ENCODE measurements at places on chromosomes 7 and 10. TPM values are rescaled to one million over a fixed set of nuclear protein-coding genes. Genes with fewer than 3 reads are reported as not detected.

SPDYE2 gene
- 0.58 TPM for total RNA-seq

- no peaks in the 10 kb centered on the region for H3K4me1 ChIP-seq
- H3K36me3 ChIP-seq = no peaks in the 10 kb centered on the region
- H3K27ac ChIP-seq = no peak overlapping the region
Observed at GRCh38 chr7:116447966-116448839, 51.3 kb upstream of the CAV2 start.

GRCh38 chr10:80497187-80498077 is 40.3 kb upstream of the SH2D4B start:
- no peak overlapping the region for H3K4me3 ChIP-seq
- H3K27me3 ChIP-seq = no peaks in the 10 kb centered on the region
- peak overlapping the region; percentile 70 for H3K27ac ChIP-seq
- H3K36me3 ChIP-seq = peaks cover 30% of the 10 kb centered on the region
- no peak for DNase-seq

SAP25 gene
- 107 TPM for total RNA-seq

GRCh38 chr7:130793855-130794618 is 60.0 kb upstream of the KLF14 start:
- no peaks in the 10 kb centered on the region for H3K36me3 ChIP-seq
- no peak overlapping the region for H3K27ac ChIP-seq
- no peaks in the 10 kb centered on the region for H3K4me1 ChIP-seq
- DNase-seq = no peak
- no peak overlapping the region for H3K4me3 ChIP-seq

- peaks cover 6% of the 10 kb centered on the region for H3K4me1 ChIP-seq
- DNase-seq = no peak
- no peak overlapping the region for H3K27ac ChIP-seq
Observed at GRCh38 chr7:139861803-139862202, 32.7 kb downstream of the TBXAS1 start.

DNA sequence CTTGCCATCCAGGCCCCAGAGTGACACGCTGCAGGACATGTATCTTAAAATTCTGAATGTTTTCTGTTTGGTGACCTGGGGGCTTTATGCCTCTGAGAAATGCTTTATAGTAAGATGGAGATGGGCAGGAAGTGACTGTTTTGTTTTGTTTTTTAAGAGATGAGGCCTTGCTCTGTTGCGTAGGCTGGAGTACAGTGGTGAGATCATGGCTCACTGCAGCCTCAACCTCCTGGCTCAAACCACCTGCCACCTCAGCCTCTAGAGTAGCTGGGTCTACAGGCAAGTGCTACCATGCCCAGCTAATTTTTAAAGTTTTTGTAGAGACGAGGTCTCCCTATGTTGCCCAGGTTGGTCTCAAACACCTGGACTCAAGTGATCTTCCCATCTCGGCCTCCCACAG is 20.6 kb downstream of the ZNF777 start:
- H3K36me3 ChIP-seq = peaks cover 32% of the 10 kb centered on the region
- H3K4me1 ChIP-seq = peaks cover 4% of the 10 kb centered on the region
- no peaks in the 10 kb centered on the region for H3K27me3 ChIP-seq
- peak overlapping the region; percentile 16 for H3K27ac ChIP-seq
- no peak overlapping the region for H3K4me3 ChIP-seq

DNA sequence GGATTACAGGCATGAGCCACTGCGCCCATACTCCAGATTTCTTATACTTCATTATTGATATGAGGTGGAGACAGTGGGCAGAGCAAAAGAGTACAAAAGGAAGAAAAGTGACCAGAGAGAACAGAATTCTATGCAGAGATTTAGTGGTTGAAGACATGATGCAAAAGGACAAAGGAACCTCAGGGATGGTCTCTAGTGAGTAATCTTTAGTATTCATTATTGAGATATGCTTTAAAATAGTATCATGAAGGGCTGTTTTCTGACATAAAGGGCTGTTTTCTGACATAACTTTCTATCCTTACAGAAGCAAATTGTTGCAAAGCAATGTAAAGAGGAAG is 81.2 kb upstream of the OIT3 start:
- H3K27ac ChIP-seq = no peak overlapping the region
- no peaks in the 10 kb centered on the region for H3K4me1 ChIP-seq
- no peak for DNase-seq
- H3K27me3 ChIP-seq = no peaks in the 10 kb centered on the region
- no peaks in the 10 kb centered on the region for H3K36me3 ChIP-seq

SLC39A12 gene
- total RNA-seq = not detected

SAMD9 gene
- 28.2 TPM for total RNA-seq

GRCh38 chr10:17836942-17837341 is 27.8 kb downstream of the MRC1 start:
- H3K27me3 ChIP-seq = peaks cover 3% of the 10 kb centered on the region
- H3K27ac ChIP-seq = no peak overlapping the region
- DNase-seq = no peak
- no peaks in the 10 kb centered on the region for H3K36me3 ChIP-seq
- no peaks in the 10 kb centered on the region for H3K4me1 ChIP-seq

GRCh38 chr10:36608251-36608650 is 517.1 kb upstream of the ANKRD30A start:
- no peaks in the 10 kb centered on the region for H3K36me3 ChIP-seq
- no peak overlapping the region for H3K27ac ChIP-seq
- H3K27me3 ChIP-seq = no peaks in the 10 kb centered on the region
- H3K4me3 ChIP-seq = no peak overlapping the region

NUPR2 gene
- not detected for total RNA-seq

DNA sequence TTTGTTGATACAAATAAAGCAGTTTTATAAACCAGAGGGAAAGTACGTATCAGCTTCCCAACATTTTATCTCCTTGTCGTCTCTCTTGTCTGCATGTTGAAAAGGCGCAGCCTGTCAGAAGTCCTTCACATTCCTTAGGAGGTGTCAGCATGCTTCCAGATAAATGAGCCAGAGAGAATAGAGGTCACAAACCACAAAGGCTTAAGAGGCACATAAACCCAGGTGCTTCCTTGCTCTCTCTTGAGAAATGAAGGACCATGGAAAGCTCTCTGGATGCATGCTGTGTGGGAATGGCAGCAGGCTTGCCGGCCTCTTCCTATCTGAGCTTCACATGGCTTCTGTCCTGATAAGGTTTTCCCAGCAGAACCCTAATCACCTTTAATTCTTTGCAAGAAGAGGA is 448.5 kb downstream of the XPNPEP1 start:
- no peaks in the 10 kb centered on the region for H3K4me1 ChIP-seq
- H3K4me3 ChIP-seq = no peak overlapping the region
- H3K36me3 ChIP-seq = no peaks in the 10 kb centered on the region
- no peak overlapping the region for H3K27ac ChIP-seq
- H3K27me3 ChIP-seq = no peaks in the 10 kb centered on the region

NKX1-2 gene
- total RNA-seq = 0.12 TPM

GRCh38 chr10:103696411-103697145 is 158.8 kb downstream of the SH3PXD2A start:
- H3K27ac ChIP-seq = no peak overlapping the region
- peaks cover 12% of the 10 kb centered on the region for H3K27me3 ChIP-seq
- peaks cover 43% of the 10 kb centered on the region for H3K4me1 ChIP-seq
- DNase-seq = peak; percentile 23
- H3K36me3 ChIP-seq = no peaks in the 10 kb centered on the region

- no peak for DNase-seq
- no peak overlapping the region for H3K27ac ChIP-seq
- no peaks in the 10 kb centered on the region for H3K27me3 ChIP-seq
- H3K4me3 ChIP-seq = no peak overlapping the region
- H3K36me3 ChIP-seq = no peaks in the 10 kb centered on the region
Observed at GRCh38 chr7:121069346-121070100, 81.0 kb downstream of the CPED1 start.

HMX3 gene
- total RNA-seq = 0.33 TPM

ZNF467 gene
- total RNA-seq = 4.5 TPM

DNA sequence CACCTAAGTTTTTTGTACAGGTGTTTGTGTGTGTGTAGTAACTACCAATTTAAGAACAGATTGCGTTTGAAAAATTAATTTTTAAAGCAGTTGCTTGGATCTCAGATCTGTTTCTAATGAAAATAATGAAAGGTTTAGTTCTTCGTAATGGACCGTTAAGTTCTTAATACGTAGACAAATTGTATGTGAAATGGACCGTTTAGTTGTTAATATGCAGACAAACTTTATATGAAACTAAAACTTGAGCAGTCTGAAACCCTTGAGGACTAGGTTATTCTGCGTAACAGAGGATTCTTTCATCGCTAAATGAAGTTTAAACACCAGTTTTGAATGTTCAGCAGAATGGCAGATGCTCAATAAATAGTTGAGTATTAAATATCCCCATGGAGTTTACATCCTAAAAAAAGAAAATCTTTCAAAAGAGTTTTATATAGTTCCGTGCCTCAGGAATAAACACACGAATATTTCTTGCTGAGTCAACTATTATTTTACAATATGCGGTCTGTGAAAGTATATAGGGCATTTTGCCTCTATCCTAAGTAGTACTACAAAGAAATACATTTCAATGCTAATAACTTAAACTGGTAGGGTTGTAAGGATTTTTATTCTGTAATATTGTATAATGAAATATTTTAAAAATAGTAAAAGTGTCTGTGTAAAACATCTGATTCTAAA is 1.2 kb downstream of the DBF4 start:
- no peaks in the 10 kb centered on the region for H3K27me3 ChIP-seq
- peak overlapping the region; percentile 97 for H3K4me3 ChIP-seq
- DNase-seq = no peak
- peaks cover 21% of the 10 kb centered on the region for H3K4me1 ChIP-seq

DNA sequence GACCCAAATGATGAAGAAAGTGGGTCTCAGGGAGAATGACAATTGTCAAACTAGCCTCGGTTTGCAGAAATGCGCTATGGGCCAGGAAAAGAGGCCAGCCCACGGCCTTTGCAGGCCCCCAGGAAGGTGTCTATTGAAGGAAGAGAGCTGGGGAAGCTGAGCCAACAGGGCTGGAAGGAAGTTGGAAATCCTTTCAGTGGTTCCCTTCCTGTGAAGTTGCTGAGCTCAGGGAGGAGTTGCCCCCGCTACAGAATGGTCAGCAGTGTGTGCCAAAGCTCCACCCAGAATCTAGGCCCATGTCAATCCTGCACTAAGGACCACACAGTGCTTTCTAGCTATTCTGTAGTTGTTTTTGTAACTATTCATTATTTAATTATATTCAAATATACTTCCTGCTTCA is 91.6 kb upstream of the ANLN start:
- no peak for DNase-seq
- H3K27ac ChIP-seq = no peak overlapping the region
- no peak overlapping the region for H3K4me3 ChIP-seq
- no peaks in the 10 kb centered on the region for H3K27me3 ChIP-seq

NUDT5 gene
- total RNA-seq = 32.1 TPM

GRCh38 chr7:152392254-152392653 is 43.5 kb downstream of the KMT2C start:
- H3K36me3 ChIP-seq = no peaks in the 10 kb centered on the region
- no peak overlapping the region for H3K27ac ChIP-seq
- DNase-seq = no peak
- peaks cover 10% of the 10 kb centered on the region for H3K4me1 ChIP-seq

TAS2R41 gene
- 2.5 TPM for total RNA-seq

SPDYE2B gene
- not detected for total RNA-seq

- H3K27me3 ChIP-seq = no peaks in the 10 kb centered on the region
- no peaks in the 10 kb centered on the region for H3K36me3 ChIP-seq
- H3K4me1 ChIP-seq = no peaks in the 10 kb centered on the region
- no peak overlapping the region for H3K27ac ChIP-seq
Observed at GRCh38 chr7:4154882-4155535, 527.1 kb upstream of the FOXK1 start.

NT5C2 gene
- 63.5 TPM for total RNA-seq

DNA sequence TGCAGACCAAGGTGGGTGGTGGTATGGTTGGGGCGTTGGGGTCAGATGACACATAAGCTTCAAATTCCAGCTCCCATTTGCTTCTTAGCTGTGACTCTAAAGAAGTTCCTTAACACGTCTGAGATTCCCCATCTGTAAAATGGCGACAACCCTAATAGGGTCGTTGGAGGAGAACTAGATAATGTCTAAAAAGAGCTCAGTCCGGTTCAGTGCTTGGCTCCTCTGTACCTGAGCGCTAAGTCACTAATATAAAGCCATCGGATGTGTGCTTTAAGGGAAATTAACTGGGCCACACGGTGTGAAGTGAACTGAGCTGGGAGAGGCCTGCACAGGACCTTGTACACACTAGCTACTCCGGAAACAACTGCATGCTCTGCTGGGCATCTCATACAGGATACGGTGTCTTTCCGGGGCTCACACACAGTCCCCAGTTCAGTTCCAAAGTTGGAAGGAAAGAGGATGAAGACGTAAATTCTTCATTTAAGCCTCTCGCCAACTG is 476 bp upstream of the ZFYVE27 start:
- H3K27me3 ChIP-seq = no peaks in the 10 kb centered on the region
- H3K36me3 ChIP-seq = peaks cover 13% of the 10 kb centered on the region
- H3K4me3 ChIP-seq = peak overlapping the region; percentile 96
- no peak for DNase-seq
- H3K4me1 ChIP-seq = peaks cover 32% of the 10 kb centered on the region

GRCh38 chr10:73815719-73816030 is 4.3 kb upstream of the NDST2 start:
- no peak overlapping the region for H3K4me3 ChIP-seq
- H3K27me3 ChIP-seq = no peaks in the 10 kb centered on the region
- H3K27ac ChIP-seq = no peak overlapping the region
- no peak for DNase-seq

ZNF777 gene
- total RNA-seq = 19.8 TPM

- no peak within 1 kb of the TSS for H3K27ac ChIP-seq
- no peaks in the 10 kb centered on the region for H3K36me3 ChIP-seq
- H3K27me3 ChIP-seq = peaks cover 11% of the 10 kb centered on the region
- peak within 1 kb of the TSS; percentile 76 for H3K4me3 ChIP-seq
Observed at GRCh38 chr7:6272481-6273323, at the start of gene CYTH3. CYTH3 (minus strand) TSS chr7:6272624; CDS start chr7:6272507, 117 bp downstream.

DNA sequence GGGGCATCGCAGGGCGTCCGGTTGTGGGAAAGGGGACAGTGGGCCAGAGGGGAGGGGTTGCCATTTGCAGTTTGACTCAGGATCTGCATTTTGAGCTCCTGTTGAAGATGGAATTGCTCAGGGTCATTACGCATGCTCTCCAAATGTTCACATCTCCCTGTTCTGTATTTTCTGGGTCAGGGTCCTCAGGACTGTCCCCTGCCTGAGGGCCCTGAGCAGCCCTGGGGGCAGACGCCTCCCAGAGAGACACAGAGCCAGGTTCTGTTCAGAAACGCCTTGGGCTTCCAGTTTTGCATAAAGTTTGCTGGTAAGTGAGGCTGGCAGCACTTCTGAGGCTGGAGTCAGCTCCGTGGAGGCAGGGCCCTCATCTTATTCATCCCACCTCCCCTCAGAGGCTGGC is 34.1 kb upstream of the NUB1 start:
- H3K27ac ChIP-seq = no peak overlapping the region
- no peak for DNase-seq
- no peaks in the 10 kb centered on the region for H3K36me3 ChIP-seq
- H3K4me3 ChIP-seq = no peak overlapping the region

DNA sequence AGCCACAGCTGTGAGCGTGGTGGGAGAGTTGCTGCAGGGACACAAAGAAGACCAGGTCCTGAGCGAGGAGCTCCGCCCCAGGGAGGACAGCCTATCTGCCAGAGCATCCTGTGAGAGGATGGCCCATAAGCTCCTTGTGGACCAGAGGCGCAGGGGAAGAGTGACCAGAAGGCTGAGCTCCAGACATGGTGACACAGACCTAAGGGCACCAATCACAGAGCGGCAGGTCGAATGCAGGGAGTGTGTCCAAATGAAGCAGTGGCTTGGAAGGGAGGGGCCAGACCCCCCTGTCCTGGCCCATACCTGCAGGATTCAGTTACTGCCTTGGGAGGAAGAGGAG is 135.8 kb upstream of the TMEM72 start:
- no peaks in the 10 kb centered on the region for H3K36me3 ChIP-seq
- H3K27me3 ChIP-seq = no peaks in the 10 kb centered on the region
- no peaks in the 10 kb centered on the region for H3K4me1 ChIP-seq

- no peaks in the 10 kb centered on the region for H3K36me3 ChIP-seq
- H3K27me3 ChIP-seq = no peaks in the 10 kb centered on the region
- H3K4me3 ChIP-seq = no peak overlapping the region
- H3K4me1 ChIP-seq = peaks cover 8% of the 10 kb centered on the region
- no peak for DNase-seq
Observed at GRCh38 chr10:31101123-31101522, 69.5 kb upstream of the ZNF438 start.

Data from T-cell (primary cell).